ENCODE measurements at places on chromosomes 6 and 20. TPM values are rescaled to one million over a fixed set of nuclear protein-coding genes. Genes with fewer than 3 reads are reported as not detected.

- no peak overlapping the region for H3K27ac ChIP-seq
- no peaks in the 10 kb centered on the region for H3K36me3 ChIP-seq
- DNase-seq = no peak
- H3K4me1 ChIP-seq = peaks cover 3% of the 10 kb centered on the region
- no peak overlapping the region for H3K4me3 ChIP-seq
These were observed 54.2 kb upstream of the MLN start for GRCh38 chr6:33857932-33858475.

DNA sequence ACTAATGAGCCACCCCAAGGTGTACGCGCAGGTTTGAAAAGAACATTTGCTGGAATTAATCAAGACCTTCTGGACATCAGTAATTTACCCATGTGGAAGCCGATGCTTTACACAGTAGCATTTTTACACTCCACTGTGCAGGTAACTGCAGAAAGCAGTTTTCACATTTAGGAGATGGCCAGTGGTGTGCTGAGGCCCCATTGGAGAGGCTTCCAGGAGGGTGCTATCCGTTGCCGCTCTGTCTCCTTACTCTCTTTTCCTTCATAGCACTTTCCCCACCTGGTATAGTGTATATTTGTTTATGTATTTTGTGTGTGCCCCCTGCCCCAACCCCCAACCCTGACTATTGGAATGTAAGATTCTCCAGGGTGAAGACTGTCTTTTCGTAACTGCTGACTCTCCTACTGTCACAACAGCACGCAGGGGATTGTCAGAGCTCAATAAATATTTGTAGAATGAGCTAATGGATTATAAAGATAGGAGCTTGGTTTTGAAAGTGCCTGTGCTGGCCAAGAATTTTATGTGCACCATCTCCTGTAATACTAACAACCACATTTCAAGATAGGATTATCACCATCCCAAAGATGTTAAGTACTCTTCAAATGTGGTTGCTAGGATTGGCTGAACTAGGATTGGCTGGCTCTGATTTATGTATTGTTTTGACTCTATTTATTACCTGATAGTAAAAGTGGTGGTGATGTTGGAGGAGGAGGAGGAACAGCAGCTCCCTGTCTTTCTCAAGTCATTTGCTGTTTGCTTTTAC lies 74.0 kb upstream of the GLP1R start:
- H3K4me3 ChIP-seq = no peak overlapping the region
- no peaks in the 10 kb centered on the region for H3K4me1 ChIP-seq

DNA sequence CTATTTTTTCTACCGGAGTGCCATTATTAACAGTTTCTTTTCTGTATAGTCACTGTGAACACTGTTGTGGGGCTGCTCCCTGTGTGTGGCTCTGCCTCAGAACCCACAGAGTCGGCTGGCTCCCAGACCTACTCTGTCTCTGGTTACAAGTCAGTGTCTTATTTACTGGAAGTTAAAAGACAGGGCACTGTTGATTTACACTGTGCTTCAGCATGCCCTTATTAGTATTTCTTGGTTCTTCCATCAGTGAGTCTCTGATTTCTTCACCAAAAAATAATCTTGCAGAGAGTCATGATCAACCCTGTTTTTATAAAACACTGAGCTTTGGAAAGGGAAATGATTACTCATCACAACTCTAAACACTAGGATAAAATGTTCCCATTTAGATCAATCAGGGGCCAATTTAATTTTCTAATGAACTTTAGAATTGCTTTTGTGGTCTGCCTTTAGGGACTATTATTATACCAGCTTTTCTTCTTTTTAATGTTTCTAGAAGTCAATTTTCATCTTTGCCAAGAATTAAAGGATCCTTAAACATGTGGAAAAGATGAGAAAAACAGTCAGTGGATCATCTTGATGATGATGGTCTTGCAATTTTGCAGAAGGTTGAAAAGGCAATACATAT lies 92.6 kb downstream of the UTRN start:
- H3K27ac ChIP-seq = peak overlapping the region; percentile 50
- no peaks in the 10 kb centered on the region for H3K36me3 ChIP-seq
- peaks cover 5% of the 10 kb centered on the region for H3K4me1 ChIP-seq
- no peak for DNase-seq
- H3K27me3 ChIP-seq = no peaks in the 10 kb centered on the region
- H3K4me3 ChIP-seq = no peak overlapping the region

DNA sequence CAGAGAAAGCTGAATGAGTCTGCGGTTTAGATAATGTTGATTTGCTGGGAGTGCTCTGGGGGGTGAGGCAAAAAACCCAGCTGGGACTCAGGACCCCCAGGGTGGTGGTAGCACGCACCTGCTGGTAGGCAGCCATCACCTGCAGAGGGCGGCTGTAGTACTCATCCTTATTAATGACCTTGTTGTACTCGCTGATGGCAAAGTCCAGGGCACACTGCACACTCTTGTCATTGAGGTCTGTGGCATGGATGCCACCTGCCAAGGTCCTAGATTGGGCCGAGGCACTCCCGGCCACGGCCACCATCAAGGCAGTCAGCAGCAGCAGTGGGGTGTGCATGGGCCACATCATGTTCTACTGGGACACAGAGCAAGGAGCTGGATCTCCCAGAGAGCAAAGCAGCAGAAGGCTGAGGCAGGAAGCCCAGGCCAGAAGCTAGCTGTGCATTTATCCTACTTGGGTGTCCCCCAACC lies at the start of gene CST5:
Gene CST5, minus strand, starts transcription at position 421 of the 471 bp plus-strand sequence. Its CDS starts 72 bp downstream, at position 349.
- no peaks in the 10 kb centered on the region for H3K27me3 ChIP-seq
- H3K27ac ChIP-seq = no peak within 1 kb of the TSS
- H3K4me3 ChIP-seq = no peak within 1 kb of the TSS
- DNase-seq = no peak
- no peaks in the 10 kb centered on the region for H3K4me1 ChIP-seq

GLP1R gene
- total RNA-seq = not detected

DNA sequence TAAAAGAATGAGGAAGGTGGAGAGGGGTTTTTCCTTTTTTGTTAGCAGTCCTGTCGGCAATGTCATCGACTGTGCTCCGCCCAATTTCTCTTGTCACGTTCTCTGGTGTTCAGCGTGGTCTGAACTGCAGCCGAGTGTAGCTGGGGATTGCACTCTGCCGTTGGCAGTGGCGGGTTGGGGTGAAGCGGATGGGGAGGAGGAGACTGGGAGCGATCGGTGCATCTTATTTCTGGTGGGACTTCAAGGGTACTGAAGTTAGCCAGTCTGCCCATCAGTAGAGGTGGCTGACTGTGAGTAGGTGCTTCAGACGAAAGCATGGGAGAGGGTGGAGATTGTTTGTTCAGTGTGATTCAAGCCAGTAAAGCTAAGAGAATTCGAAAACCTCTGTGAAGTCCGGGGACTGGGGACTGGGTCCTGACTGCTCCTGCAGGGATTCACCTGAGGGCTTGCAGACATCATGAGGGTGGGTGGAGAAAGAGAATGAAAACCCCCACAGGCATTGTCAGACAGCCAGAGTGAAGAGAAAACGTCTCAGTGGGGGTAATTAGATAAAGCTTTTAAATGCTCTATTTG lies 5.1 kb downstream of the RREB1 start:
- no peak for DNase-seq
- H3K27me3 ChIP-seq = no peaks in the 10 kb centered on the region
- peaks cover 16% of the 10 kb centered on the region for H3K4me1 ChIP-seq
- H3K27ac ChIP-seq = no peak overlapping the region
- H3K4me3 ChIP-seq = no peak overlapping the region

DNA sequence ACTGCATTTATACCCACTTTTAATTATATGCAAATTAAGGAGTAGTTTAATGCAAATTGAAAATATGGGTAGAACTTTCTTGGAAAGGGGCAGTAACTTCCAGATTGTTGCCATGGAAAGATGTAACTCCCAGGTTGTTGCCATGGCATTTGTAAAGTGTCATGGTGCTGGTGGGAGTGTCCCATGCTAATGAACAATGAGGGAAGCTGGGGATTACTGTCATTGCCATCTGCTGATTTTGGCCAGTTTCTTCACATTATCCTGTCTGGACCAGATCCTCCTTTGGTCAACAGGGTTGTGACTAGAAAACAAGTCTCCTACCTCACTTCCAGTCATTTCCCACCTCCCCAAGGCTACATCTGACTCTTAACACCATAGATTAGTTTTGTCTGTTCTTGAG lies 45.4 kb upstream of the FERMT1 start:
- DNase-seq = no peak
- no peaks in the 10 kb centered on the region for H3K4me1 ChIP-seq

GRCh38 chr6:34909320-34909883 lies 20.3 kb downstream of the ANKS1A start:
- no peak for DNase-seq
- no peaks in the 10 kb centered on the region for H3K27me3 ChIP-seq
- H3K36me3 ChIP-seq = no peaks in the 10 kb centered on the region
- no peak overlapping the region for H3K27ac ChIP-seq

DNA sequence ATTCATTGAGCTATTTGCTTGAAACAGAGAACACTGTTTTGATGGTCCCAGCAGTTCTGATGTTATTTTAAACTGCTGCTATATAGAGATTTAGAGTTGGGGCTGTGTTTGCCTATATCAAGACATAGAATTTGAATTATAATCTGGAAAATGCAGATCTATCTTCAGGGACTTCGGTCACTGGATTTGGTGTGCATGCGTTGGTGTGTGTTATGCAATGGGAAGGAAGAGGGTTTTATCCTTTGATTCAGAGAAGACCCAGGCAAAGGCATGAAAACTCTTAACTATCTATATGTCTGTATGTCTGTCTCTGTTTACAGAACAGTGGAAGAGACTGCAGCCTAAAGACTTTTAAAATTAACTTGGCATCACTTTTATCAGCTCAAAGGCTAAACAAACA lies 2.0 kb downstream of the ADGRB3 start:
- H3K4me3 ChIP-seq = no peak overlapping the region
- no peak for DNase-seq
- no peaks in the 10 kb centered on the region for H3K27me3 ChIP-seq
- no peaks in the 10 kb centered on the region for H3K36me3 ChIP-seq
- H3K27ac ChIP-seq = no peak overlapping the region

COL21A1 gene
- total RNA-seq = 27.7 TPM

DNMT3B gene
- 5.0 TPM for total RNA-seq

DNA sequence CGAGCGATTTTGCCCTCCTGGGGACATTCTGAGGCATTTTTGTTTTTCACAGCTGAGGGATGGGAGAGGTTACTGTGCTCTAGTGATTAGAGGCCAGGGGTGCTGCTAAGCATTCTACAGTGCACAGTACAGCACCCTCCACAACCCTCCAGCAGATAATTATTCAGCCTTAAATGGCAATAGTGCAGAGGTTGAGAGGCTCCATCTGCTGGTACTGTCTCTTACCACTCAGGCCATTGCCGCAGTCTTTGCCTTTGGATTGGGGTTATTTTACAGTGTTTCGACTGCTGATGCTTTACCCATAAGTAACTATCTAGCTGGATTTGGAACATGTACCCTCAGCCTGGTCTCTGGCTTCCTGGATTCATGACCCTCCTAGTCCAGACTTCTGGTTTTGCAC lies 705.3 kb downstream of the KIF16B start:
- H3K36me3 ChIP-seq = no peaks in the 10 kb centered on the region
- no peak overlapping the region for H3K27ac ChIP-seq
- H3K27me3 ChIP-seq = no peaks in the 10 kb centered on the region
- H3K4me3 ChIP-seq = no peak overlapping the region

IL20RA gene
- 6.4 TPM for total RNA-seq

DNA sequence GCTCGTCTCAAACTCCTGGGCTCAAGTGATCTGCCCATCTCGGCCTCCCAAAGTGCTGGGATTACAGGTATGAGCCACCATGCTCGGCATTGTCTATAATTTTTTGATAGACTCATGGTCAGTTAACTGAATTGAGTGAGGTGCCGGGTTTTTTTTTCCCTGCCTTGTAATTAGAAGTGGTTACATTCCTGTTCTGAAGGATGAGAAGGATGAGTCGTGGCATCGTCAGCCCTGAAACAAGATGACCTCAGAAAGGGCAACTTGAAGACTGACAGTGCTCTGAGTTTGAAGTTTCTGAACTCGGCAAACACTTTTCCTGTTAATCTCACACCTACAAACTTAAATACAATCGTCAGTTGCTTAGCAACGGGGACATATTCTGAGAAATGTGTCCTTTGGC lies 158.7 kb upstream of the PDE10A start:
- no peak for DNase-seq
- no peak overlapping the region for H3K4me3 ChIP-seq
- no peak overlapping the region for H3K27ac ChIP-seq
- H3K36me3 ChIP-seq = no peaks in the 10 kb centered on the region

- no peak for DNase-seq
- no peaks in the 10 kb centered on the region for H3K27me3 ChIP-seq
- H3K4me3 ChIP-seq = no peak overlapping the region
- no peak overlapping the region for H3K27ac ChIP-seq
These were observed 259.9 kb downstream of the SMOC2 start for GRCh38 chr6:168700880-168701279.

- H3K27ac ChIP-seq = peak overlapping the region; percentile 5
- no peak for DNase-seq
- H3K27me3 ChIP-seq = no peaks in the 10 kb centered on the region
- H3K4me1 ChIP-seq = no peaks in the 10 kb centered on the region
- H3K36me3 ChIP-seq = no peaks in the 10 kb centered on the region
These were observed 44.0 kb upstream of the PIM1 start for GRCh38 chr6:37125774-37126492.

DNA sequence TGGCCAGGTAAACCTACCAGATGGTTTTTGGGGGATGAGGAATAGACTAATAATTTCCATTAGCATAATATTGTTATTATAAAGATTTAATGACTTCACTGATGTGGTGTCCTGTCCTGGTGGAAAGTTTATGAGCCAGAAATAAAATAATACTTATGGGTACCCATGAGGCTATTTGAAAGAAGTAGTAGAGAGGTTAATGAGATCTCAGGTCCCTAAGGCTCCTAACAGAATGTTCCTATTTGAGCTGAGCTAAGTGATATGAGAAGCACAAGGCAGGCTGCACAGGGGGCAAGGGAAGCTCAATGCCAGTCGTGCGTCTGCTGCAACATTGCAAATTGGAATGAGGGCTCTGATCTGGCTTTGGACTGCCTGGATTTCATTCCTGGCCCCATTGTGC lies 174.1 kb downstream of the BMP2 start:
- no peaks in the 10 kb centered on the region for H3K4me1 ChIP-seq
- no peak overlapping the region for H3K27ac ChIP-seq
- H3K4me3 ChIP-seq = no peak overlapping the region
- no peaks in the 10 kb centered on the region for H3K36me3 ChIP-seq

TMEM181 gene
- total RNA-seq = 36.6 TPM

DNA sequence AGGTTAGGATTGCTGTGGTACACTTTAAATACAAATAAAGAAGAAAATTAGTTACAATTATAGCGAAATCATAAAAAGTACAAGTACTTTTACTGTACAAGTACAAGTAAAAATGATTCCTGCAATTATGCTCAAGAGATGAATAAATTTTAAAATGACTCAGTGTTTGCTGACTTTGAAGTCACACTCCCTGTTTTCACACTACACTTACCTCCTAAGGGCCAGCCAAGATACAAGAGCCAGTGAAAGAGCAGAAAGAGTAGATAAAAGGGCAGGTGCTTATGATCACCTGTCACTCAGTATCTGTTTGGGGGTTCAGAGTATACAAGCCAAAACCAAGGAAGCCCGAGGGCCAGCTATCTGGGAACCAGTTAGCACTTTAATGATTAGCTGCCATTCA lies 41.0 kb upstream of the COL21A1 start:
- no peaks in the 10 kb centered on the region for H3K36me3 ChIP-seq
- H3K4me1 ChIP-seq = no peaks in the 10 kb centered on the region
- no peak overlapping the region for H3K27ac ChIP-seq
- H3K4me3 ChIP-seq = no peak overlapping the region
- no peaks in the 10 kb centered on the region for H3K27me3 ChIP-seq
